ENCODE measurements at places on chromosomes 16 and 17. TPM values are rescaled to one million over a fixed set of nuclear protein-coding genes. Genes with fewer than 3 reads are reported as not detected.

Gene TMC7
- total RNA-seq = 0.34 TPM

Gene TBX2
- total RNA-seq = 88.9 TPM

Gene WFDC1
- 0.59 TPM for total RNA-seq

Gene TMEM92
- 0.15 TPM for total RNA-seq

Gene TBC1D26
- 0.15 TPM for total RNA-seq

Gene CHST5
- total RNA-seq = under 0.01 TPM

Gene PCYT2
- 142 TPM for total RNA-seq

Gene KCNJ18
- total RNA-seq = not detected

Gene MT1G
- total RNA-seq = 1.6 TPM

Gene ZNF469
- 2.8 TPM for total RNA-seq

Gene GRIN2A
- total RNA-seq = under 0.01 TPM

Gene CD300LB
- not detected for total RNA-seq

Gene DRC7
- not detected for total RNA-seq

Gene NT5M
- 2.5 TPM for total RNA-seq

Data from bronchus fibroblast of lung (primary cell).